WTC11 (cell line): ENCODE measurements at places on chromosomes 7 and 10.
A peak's percentile ranks its signal among the peaks of the same experiment; 100 is the strongest.

GRCh38 chr10:112120491-112120890 lies 63.1 kb downstream of the GPAM start:
- DNase-seq = no peak

DNA sequence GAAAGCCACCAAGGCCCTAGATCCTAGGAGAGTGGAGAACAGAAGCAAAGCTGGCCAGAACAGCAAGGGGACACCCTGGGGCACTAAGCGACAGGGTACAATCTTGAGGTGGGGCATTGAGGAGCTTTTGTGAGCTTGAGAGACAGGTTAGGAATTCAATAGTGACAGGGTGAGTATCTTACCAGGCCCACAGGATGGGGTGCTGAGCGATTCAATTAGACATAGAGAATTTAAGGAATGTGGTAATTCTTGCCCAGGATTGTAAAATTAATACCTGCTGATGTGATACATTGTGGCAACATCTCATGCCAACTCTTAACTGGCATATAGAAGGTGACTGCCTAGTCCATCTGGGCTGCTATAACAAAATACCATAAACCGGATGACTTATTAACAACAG lies 14.0 kb downstream of the RBP3 start:
- no peak for DNase-seq

DNA sequence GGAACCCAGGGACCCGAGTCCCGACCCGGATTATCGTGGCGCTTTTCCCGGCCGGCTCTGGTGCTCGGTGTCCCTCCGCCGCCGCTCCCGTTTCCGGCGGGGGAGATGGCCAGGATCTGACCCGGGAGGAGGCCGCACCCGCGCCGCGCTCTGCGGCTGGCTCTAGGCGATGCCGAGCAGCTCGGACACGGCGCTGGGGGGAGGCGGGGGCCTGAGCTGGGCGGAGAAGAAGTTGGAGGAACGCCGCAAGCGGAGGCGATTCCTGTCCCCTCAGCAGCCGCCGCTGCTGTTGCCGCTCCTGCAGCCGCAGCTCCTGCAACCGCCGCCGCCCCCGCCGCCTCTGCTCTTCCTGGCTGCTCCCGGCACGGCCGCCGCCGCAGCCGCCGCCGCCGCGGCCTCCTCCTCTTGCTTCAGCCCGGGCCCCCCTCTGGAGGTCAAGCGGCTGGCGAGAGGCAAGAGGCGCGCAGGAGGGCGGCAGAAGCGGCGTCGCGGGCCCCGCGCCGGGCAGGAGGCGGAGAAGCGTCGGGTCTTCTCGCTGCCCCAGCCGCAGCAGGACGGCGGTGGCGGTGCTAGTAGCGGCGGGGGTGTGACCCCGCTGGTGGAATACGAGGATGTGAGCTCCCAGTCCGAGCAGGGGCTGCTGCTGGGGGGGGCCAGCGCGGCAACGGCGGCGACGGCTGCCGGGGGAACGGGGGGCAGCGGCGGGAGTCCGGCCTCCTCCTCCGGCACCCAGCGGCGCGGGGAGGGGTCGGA lies 593 bp downstream of the CDK13 start:
- peak; percentile 38 for DNase-seq

DNA sequence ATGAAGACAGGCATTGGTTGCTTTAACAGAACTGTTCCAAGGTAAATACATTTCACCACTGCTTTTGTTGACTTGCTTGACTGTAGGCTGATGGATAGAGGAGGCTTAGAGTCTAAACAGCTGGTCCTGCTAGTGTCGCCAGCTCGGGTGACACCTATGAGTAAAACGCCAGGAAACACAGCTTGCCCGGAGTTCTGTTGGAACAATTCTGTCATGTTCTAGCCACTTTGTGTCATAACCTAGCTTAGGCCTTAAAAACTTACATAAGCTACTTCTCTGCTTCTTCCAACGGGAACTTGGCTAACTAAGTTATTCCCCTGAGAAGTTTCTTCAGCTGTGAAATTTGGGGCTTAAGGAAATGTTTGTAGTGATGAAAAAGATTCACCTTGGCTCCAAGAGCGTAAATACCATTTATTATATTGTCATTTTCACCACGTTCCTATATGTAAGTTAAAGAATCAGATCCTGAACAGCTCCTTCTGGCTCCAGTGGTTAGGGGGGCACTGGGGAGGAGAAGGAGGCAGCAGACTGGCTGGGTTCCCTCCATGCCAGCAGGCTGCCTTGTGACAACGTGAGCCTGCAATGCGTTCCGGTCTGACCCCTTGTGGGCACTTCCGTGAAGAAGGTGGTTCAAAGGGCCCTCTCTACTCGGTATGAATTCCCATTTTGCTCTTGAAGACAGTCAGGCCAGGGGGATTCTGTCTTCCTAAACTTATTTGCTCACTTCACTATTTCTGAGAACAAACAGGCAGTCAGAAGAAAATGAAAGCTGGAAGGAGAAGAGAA lies 253.2 kb downstream of the BMPER start:
- peak; percentile 50 for DNase-seq

DNA sequence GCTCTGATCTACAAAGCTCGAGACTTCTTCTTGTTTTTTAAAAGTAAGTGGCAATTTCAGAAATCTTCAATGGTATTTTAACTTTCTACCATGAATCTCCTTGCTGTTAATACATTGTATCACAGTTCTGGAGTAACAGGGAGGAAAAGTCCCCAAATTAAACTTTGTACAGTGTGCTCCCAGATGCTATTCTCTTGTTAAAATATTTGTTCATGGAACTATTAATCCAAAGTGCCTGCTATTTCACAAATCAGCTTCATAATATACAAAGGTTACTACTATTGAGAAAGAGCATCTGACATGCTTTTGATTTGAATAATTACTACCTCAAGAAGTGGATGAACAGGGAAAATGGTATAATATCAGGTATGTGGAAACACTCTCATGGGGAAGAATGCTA lies 36.6 kb downstream of the SIRT1 start:
- DNase-seq = no peak

DNA sequence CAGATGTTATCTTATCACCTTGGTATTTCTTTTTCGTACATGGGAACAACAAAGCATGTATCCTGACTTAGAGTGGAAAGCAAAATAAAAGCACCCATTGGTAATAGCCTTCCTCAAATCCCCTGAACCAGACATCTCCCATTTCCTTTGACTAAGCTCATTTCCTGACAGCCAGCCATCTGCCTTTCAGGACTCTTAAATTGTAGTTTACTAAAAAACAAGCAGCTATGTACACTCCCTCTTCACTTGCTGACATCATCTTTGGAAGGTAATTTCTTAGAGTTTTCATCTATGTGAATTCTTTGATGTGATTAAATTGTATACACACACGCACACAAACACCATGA lies 40.7 kb downstream of the ARL4A start:
- no peak for DNase-seq

DNA sequence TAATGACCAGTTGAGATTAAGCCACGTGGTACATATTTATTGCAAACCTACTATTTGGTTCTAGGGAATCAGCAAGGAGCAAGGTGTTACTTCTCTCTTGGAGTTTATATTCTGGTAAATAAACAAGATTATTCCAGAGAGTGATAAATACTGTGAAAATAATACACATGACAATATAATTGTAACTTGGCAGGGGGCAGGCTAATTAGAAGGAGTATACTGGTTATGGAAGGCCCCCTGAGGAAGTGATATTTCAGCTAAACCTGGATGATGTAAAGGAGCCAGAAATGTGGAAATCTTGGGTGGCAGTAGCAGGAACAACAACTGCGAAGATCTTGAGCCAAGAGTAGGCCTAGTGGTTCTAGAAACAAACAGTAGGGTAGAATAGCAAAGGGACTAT lies 111.8 kb downstream of the SDK1 start:
- DNase-seq = no peak

DNA sequence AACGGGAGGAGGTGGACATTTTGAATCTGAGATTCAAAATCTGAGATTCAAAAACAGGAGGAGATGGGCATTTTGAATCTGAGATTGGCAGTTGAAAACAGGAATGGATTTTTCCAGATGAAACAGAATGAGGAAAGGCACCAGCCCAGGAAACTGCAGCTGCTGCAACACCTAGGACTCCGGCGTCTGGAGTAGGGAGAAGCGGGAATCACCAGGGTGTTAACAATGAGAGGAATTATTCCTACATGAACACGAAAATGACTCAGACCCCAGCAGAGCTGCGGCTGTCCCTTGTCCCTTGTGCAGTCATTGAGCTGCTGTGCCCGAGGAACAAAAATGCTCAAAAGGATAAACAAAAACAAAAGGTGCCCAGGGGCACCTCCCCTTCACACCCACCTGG lies 59.9 kb upstream of the KAT6B start:
- DNase-seq = no peak

DNA sequence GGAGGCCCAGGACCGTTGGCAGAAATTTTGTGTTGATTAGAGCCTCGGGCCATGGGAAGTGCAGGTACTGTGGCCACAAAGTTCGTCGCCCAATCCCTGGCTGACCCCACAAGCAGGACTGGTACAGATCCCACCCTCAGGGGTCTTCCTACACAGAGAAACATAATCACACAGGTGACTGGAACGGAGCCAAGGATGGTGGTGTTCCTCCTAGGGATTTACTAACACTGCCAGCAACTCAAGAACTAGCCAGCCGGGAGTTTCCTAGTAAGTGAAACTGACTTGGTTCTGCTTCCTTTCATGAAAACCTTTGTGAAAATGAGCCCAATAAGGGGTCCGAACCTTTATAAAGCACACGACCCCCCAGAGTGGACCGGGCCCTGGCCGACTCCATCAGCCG lies 5.7 kb downstream of the CUX1 start:
- no peak for DNase-seq

DNA sequence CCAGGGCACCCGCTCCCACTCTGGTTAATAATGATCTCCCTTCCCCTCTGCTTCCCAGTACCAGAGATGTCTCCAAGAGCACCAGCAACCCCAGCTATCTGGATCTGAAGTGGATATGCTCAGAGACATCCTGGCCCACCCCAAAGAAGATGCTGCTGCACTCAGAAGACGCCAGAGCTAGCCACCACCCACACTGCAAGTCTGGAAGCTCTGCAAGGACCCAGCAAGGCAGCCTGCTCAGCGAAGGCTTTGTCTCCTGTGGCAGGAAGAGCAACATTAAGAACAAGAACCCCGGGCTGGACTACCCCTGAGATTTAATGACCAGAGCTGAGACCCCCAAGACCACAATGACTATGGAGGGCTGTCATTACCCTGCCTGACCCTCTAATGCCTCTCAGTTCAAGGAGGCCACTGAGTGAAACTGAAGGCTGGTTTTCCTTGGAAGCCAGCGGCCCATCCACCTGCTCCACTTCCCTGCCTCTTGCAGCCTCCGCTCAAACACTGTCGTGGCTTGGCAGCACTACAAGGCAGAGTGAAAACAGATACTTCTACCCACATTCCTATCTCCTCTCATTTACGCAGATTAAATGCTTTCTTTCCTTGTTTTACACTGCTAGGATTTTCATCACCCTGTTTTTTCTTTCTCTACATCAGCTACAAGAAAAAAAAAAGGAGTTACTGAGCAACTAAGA lies 202.2 kb downstream of the SNX10 start:
- DNase-seq = no peak

GRCh38 chr10:91587710-91588638 lies 44.9 kb downstream of the PPP1R3C start:
- no peak for DNase-seq

GRCh38 chr7:91784469-91784868 lies 96.0 kb downstream of the MTERF1 start:
- no peak for DNase-seq

DNA sequence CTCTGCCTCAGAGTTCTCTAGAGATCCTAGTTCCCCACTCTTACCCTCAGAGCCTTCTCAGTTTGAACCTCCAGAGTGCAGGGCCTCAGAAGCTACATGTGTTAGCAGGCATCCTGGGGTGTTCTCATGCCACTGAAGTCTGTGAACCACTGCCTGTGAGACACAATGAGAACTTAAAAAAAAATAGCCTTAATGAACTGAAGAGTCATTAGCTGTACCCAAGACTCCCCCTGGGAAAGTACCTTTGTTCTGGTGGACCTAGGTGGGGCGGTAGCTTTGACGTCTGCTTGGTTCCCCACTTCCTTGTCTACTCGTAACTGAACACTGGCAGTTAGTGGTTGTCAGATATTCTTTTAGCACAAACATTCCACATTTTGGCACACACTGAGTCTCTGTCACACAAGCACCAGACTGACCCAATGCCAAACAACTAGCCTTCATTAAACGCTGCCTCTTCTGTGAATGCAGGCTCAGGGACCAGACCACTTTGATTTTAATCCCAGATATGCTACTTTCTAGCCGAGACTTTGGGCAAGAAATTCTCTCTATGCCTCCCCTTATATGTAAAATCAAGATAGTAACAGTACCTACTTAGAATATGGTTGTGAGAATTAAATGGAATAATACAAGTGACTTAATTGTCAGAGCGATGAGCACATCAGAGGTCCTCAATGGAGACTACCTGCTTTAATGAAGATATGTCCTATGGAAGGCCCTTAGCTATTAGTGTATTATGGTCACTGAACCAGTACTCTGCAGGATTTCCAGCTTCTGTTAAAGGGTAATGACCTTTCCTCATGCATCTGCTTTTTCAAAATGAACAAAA lies 75.3 kb upstream of the CC2D2B start:
- DNase-seq = no peak

GRCh38 chr10:17066000-17066399 lies 63.6 kb downstream of the CUBN start:
- DNase-seq = no peak

DNA sequence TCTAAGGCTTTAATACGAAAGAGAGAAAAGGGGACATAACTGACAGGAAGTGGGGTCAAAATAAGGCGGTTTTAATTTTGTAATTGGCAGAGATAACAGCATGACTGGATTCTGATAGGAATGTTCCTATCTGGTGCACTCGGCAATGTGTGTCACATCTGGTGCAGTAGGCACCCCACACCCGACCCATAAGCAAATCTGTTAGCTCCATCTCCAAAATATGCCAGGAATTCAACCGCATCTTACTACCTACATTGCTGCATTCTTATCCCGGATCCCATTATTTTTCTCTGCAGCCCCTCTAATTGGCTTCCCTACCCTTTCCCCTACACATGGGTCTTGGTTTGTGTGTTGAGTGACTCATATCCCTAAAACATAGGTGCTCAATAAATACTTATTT lies 19.1 kb upstream of the GALNT11 start:
- no peak for DNase-seq

DNA sequence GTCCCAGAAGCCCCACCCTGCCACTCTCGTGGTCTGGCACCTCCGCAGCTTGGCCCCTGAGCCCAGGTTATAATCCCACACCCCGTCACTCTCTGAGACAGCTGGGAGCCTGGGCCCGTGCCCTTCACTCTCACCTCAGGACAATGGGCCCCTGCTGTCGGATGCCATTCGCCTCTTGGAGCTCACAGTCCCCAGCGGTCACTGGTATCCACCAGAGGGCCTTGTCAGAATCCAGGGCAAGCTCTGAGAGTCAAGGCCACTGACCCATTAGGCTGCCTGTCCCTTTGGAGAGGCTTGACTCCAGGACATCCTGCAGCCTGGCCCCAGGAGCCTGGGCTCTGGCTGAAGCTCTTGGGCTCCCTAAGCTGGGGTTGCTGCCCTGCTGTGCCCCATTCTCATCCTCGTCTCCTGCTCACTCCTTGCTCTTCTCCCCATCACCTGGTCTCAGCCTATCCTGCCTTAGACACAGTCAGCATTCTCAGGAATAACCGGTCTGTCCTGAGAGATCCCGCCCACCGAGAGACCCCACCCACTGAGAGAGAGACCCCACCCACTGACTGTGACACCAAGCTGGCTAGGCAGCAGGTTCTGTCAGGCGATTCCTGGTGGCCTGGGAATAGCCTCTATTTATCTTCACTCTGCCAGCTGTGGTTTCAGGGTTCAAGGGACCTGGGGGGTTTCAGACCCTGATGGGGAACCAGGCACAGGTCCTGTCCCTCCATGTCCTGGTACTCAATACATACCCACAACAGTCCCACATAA lies 27.7 kb downstream of the CPXM2 start:
- DNase-seq = peak; percentile 50

- no peak for DNase-seq
Measured at GRCh38 chr7:725223-726005, 1.1 kb upstream of the DNAAF5 start.
